ENCODE measurements at places on chromosomes 6 and 20. TPM values are rescaled to one million over a fixed set of nuclear protein-coding genes. Genes with fewer than 3 reads are reported as not detected.

Gene ANKRD66
- not detected for total RNA-seq

Gene TDRD6
- total RNA-seq, result not detected

DNA sequence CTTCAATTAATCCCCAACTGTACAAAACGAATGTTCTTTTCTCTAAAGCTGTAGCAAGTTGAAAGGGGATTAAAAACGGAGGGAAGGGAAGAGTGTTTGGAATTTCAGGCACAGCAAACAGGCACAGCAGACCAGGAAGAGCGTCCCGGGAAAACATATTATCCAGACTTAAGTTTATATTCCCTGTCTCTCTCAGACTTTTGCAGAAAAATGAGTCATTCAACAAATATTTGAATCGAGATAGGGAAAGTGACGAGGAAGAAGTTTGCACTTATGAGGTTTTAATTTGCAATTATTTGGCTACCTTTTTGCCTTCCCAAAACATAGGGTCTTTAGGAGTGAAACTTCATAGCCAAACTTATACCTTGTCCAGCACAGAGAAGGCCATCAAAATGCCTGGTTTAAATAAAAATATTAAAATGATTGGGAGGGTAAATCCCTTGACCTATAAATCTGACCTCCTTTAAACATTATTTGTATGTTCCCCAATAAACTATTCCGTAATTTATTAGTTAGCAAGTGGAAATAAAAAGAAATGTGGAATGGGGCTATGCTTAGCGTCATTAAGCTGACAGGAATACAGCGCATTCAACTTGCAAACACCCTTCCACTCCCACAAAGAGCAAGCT, 16.0 kb downstream of the HFE start:
- peak overlapping the region; percentile 94 for H3K27ac ChIP-seq
- DNase-seq, result peak; percentile 53
- no peaks in the 10 kb centered on the region for H3K36me3 ChIP-seq

DNA sequence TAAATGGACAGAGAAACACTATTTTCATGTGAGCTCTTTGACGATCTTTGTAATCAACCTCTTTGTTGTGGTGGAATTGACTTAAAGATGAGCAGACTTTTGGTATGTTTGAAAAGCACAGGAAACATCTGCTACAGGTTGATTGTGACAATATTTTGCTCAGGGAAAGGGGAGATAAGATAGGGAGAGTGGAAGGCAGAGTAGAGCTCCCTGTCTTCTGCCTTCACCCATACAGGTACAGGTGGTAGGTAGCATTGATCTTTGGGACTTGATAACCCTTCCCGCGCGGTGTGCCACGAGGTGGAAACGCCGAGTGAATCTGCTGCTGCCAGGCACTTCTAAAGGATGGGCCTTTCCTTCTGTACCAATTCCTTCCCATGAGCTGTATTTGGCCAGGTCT, 183.6 kb downstream of the UTRN start:
- H3K27me3 ChIP-seq, result peaks cover 3% of the 10 kb centered on the region
- H3K4me3 ChIP-seq, result no peak overlapping the region
- H3K27ac ChIP-seq, result no peak overlapping the region
- H3K4me1 ChIP-seq, result peaks cover 31% of the 10 kb centered on the region
- DNase-seq, result no peak

Gene TINAG
- total RNA-seq, result not detected

DNA sequence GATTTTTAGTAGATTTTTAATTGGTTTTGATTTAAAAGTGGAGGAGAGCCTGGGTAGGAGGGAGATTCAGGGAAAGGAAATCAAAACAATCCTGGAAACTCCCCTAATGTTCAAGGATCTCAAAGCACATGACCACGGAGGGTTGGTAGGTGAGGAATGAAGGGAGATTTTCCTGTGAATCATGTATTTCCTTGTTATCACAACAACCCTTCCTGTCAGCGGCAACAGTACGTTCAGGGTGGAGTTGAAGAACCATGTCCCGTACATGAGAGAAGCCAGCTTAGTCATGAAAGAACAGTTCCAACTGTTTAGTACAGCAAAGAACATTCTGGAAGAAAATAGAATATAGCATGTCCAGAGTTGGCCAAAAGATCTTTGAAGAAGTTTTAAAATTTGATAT, 79.4 kb upstream of the SCAF8 start:
- no peaks in the 10 kb centered on the region for H3K36me3 ChIP-seq
- H3K27me3 ChIP-seq, result peaks cover 5% of the 10 kb centered on the region
- H3K4me1 ChIP-seq, result peaks cover 18% of the 10 kb centered on the region
